Activated CD8-positive, alpha-beta memory T cell treated with anti-CD3 and anti-CD28 coated beads for 1 hour (primary cell): ENCODE measurements at places on chromosomes 3 and 15.

DNA sequence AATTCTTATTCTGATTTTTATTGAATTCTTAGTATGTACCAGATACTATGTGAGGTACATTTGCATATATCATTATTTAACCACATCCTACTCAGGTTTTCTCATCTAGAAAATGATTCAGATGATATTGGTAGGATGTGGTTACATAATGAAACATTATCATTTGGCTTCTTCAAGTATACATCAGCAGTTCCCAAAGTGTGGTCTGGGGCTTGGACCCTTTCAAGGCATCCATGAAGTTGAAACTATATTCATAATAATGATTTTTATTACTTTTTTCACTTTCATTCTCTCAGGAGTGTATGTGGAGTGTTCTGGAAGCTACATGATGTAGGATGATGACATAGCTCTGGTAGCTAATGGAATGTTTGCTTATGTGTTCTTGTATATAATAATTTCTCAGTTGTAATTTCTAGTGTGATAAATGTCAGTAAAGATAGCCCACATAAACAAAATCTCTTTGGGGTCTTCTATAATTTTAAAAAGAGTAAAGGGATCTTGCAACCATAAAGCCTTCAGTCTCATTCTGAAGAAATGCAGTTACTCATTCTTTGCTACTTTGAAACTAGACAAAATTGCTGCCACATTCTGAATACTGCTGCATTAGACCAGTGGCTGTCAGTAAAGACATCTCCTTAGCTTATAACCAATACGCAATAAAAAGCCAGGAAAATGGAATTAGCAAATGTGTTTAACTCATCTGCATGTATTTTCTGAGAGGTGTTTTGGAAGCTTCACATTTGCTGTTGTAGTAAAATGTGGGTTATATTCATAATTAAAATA, 95.8 kb downstream of the PPARG start:
- DNase-seq: no peak

DNA sequence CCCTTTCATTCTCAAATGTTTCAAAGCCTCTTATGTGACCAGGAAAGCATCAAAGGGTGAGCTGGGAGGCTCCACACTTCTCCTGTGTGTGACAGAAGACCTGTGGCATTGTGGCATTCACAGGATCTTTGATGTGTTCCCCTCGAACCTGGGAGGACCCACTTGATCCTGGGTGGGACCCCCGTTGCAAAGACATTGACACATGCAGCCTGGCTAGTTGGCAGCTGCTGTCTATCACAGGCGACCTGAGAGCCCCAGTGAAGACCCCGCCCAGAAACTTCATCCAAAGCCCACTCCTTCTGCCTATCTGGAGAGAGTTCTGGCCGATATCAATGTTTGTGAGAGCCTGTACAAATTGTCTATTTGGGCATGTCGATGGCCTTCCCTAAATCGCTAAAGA, 140.4 kb upstream of the ATP2B2 start:
- DNase-seq: no peak

GRCh38 chr3:152835601-152836102, 721 bp downstream of the P2RY1 start:
- DNase-seq: no peak

- DNase-seq: no peak
Observed at GRCh38 chr3:133843634-133844033, 38.0 kb downstream of the SRPRB start.

DNA sequence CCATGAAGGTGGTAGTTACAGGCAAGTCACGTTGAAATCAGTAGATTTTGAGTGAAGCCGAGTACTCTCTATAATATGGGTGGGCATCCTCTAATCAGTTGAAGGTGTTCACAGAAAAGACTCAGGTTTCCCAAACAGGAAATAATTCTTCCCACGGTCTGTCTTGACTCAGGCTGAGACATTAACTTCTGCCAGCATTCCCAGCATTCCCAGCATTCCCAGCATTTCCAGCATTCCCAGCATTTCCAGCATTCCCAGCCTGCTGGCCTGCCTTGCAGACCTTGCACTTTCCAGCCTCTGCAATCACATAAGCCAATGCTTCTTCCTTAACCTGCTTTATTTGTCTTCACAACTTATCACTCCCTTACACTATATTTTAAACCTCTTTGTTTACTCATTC, 542.3 kb upstream of the ROBO2 start:
- DNase-seq: no peak

- DNase-seq: no peak
Observed at GRCh38 chr15:34179234-34179633, 30.7 kb downstream of the KATNBL1 start.

- no peak for DNase-seq
Observed at GRCh38 chr3:123533554-123534159, 51.2 kb downstream of the HACD2 start.

DNA sequence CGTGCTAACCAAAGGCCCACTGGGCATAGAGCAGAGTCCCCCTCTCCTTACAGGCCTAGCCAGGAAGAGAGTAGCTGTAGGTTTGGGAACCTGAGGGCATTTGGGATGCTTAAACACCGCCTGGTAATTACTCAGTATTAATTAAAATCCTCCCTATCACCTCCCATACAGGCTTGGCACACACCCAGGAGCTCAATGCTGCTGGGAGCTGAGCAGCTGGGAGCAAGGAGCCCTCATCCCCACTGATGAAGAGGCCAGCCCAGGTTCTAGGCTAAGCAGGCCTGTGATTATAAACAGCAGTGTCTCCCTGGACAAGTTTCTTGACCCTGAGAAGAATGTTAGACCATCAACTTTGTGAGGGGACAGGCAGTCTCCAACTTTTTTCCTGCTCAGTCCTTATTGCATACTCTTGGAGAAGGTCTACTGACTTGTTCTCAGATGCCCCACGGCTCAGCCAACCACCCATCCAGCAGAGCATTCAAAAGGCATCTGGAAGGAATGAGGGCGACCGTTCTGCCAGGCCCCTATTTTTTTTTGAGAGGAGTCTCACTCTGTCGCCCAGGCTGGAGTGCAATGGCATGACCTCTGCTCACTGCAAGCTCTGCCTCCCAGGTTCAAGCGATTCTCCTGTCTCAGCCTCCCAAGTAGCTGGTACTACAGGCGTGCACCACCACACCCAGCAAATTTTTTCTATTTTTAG, 1.3 kb upstream of the PRKAR2A start:
- no peak for DNase-seq

- DNase-seq: no peak
Observed at GRCh38 chr3:22765679-22766078, 437.4 kb upstream of the UBE2E2 start.

DNA sequence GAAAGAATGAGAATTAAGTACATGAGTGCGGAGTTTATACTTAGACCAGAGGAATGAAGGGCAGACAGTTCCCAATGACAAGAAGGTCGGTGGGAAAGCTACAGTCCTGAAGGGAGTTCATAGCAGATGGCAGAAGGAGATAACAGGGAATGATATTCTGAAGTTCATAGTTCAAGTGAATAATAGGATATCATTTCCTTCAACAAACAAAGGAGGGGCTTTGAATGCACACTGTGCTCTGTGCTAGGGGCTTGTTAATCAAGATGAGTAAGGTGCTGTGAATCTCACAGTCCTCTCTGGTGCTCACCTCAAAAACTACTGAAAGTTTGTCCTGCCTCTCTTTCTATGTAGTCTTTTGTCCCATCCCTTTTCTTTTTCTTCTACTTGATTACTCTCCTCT, 41.9 kb downstream of the SIDT1 start:
- no peak for DNase-seq

DNA sequence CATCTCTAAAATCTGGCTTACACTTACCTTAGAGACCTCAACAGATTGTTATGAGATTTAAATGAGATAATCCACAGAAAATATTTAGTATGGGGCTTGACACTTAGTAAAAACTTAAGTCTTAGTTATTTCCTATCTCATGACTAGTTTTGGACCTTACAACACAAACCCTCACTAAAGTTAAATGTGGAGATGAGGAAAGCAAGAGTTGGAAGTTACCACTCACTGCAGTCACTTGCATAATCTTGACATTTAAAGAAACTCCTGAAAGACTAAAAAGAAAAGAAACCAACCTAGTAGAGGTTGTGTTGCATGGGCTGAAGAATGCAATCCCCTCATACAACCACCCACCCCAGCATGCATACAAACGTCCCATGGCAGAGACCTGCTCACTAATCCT, 40.1 kb downstream of the ITGB5 start:
- no peak for DNase-seq

DNA sequence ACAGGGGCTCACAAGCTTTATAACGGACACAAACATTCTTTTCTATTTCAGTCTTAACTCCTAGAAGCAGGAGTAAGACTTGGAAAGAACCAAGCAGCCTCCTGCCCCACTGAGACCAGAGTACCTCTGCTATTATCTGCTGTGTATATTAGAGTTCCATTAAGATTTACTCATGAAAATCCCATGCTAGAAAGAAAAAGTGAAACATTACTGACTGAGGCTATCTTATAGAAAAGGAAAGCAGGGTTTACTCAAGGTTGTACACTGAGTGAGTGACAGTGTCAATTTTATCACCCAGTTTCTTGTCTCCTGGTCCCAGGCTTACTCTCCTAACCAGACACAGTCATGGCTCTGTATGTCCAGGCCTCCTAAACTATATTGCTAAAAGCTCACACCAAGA, 97.9 kb upstream of the SOX2 start:
- DNase-seq: no peak

- no peak for DNase-seq
Observed at GRCh38 chr3:45848392-45848791, 6.5 kb upstream of the LZTFL1 start.

DNA sequence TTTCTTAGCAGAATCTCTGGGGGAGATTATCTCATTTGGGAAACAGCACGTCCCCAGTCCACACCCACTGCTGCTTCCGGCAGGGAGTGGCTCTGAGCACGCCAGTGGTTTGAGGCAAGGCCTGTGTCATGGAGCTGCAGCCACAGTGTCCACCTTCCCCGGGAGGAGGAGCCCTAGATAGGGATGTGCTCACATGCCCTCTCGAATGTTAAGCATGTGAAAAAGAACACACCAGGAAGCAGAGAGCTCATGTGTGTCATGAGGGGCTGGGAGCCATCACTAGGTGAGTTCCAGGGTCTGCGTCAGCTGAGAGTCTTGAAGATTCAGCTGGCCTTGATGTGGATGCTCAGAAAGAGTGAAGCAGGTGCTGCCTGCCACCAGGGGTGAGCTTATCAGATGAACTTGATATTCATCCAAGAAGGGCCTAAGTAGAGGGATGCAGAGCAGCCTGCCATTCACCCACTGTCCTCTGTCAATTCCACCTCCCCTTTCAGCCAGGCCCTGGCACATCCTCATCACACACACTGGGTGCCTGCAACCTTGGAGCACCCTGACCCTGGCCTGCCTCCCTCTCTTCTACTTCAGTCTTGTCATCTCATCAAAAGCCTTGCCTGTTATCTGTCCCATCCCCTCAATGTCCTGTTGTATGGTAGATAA, 16.3 kb downstream of the ITGA11 start:
- no peak for DNase-seq

DNA sequence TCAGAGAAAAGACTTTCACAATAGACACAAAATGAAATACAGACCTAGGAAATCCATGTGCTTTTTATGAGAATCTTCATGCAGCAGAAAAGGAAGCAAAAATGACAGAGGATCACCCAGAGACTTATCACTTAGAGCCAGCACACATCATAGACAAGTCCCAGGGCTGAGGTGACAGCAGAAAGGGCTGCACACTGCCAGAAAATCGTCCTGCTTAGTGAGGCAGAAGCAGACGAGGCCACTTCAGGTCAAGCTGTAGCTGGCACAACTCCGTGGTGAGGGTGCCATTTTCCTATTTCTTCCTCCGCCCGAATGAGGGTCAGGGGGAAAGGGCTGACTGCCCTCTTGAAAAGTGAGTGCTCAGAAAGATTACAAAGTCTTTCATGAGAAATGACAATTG, 95.9 kb upstream of the TNIK start:
- no peak for DNase-seq

GRCh38 chr15:29276366-29276765, 6.7 kb upstream of the NSMCE3 start:
- DNase-seq: no peak

DNA sequence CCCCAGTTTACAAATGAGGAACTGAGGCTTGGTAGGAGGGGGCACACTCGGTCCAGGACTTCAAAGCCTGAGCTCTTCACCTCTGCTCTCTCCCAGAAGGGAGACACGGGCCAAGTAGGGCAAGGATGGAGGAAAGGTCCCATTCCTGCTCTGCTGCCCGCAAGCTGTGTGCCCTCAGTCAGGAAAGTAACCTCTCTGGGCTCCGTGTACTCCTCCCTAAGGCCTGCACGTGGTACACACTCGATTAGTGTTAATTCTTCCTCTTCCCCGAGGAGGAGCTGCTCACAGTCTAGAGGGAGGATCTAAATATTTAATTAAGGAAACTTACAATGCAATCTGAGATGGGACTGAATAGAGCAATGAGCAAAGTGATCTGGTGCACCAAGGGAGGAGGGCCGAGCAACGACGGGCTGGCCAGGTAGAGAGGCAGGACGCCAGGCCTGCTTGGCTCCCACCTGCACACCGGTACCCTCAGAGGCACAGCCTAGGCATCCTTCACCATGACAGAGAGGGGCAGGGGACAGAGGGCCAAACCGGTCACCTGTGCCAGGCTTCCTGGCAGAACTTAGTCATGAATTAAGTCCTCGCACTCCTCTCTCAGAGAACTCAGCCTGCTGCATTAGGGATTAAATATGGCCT, 47.2 kb upstream of the IQSEC1 start:
- DNase-seq: no peak

GRCh38 chr15:48416301-48416700, 85.1 kb downstream of the DUT start:
- DNase-seq: no peak

DNA sequence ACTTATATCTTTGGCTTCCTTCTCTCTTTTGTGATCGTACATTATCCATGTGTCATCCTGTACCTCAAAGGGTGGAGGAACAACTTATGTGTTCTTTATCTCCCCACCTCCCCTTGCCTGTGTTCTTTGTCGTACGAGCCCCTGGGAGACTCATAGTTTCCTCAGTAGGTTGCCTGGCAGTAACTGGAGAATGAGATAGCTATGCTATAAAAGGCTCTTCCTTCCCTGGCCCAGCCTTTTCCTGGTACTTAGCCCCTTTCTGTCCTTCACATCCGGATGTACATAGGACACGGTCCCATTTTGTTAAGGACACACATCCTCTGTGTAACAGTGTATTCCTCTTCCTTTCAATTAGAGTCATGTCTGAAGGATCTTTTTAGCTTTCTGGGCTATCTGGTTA, 32.1 kb downstream of the PLCL2 start:
- no peak for DNase-seq

DNA sequence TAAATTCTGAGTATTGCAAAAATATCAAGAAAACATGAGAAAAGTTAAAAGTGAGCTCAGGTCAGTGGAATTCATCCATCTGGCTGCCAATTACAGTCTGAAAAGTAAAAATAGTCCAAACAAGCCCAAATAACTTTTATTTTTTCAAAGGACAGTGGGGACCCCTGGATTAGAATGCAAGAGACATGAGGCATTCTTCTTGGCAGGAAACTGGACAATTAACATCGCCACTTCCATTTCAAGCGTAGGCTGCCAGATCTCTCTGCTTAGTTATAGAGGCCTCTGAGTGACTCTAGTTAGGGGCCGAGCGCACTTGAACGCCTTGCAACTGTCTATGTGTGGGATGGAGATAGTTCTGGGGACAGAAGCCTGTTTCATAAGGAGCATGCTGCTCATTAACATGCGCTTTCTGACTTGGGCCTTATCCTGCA, 189.1 kb downstream of the GHSR start:
- no peak for DNase-seq

GRCh38 chr15:68107142-68107541, 53.0 kb downstream of the PIAS1 start:
- DNase-seq: no peak
